ENCODE measurements at places on chromosomes 12 and 14.

- no peak for DNase-seq
These were observed 10.0 kb upstream of the CLEC7A start for GRCh38 chr12:10140001-10140400.

- no peak for DNase-seq
These were observed 5.5 kb downstream of the RAN start for GRCh38 chr12:130877333-130877732.

GRCh38 chr12:53219292-53219955 lies 12.4 kb upstream of the ITGB7 start:
- DNase-seq: no peak

DNA sequence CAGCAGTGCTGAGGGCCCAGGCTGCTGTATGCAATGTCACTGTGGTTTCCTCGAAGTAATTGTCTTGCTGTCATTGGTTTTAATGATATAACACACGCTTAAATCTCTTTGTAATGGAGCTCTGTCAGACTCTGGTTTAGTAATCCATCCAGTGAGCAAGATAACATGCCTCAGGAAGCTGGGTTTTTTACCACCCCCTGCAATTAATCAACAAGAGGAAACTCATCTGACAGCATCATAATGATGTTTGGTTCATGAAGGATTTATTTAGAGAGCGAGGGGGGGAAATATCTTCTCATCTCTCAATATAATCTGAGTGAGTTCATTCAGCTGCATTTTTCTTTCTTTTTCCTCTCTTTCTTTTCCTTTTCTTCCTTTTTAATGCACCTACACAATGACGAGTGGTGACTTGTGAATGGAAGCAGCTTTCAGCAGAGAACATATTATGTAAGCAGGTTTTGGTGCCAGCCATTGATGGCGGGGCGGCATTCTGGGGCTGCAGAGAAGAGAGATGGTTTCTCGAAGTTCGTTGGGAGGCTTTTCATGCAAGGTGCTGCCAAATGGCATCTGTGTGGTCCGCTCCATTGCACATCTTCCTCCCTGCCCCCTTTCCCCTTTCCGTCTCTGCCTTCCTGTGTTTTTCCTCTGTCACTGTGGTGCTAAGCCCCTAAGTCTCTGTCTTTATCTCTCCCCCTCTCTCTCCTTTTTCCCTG lies 6.7 kb downstream of the RPH3A start:
- no peak for DNase-seq

- no peak for DNase-seq
These were observed 6.9 kb upstream of the CLEC4E start for GRCh38 chr12:8547645-8548044.

DNA sequence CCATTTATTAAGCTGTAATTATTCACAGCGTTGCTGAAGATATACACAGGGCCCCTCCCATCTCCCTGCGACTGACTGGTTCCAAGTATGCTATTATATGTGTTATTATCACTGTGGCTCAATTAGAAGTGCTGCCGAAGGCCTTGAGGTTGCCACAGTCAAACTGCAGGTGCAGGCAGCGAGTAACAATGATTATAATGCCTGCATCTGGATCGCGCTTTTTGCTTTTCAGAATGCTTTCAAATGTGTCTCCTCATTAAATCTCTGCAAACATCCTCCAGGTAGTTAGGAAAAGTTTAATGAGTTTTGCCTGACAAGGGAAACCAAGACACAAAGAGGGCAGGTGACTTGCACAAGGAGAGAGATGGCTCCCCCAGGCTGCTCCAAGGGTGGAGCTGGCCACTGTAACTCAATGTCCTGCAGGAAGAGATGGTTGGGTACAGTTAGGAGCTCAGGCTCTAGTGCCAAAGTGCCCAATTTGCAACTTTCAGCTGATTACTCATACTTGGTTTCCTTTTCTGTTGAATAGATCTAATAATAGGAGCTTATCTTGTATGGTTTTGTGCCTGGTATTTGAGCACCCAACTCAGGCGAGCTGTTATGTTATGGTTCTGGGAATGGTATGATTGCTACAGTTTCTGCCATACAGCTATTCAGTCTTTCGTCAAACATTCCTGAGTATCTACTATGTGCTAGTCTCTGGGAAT lies 1.7 kb upstream of the SYNE3 start:
- no peak for DNase-seq

- DNase-seq: no peak
These were observed 25.9 kb downstream of the PKP2 start for GRCh38 chr12:32870716-32871115.

- DNase-seq: no peak
These were observed 155.0 kb upstream of the C14orf180 start for GRCh38 chr14:104424406-104425072.

- DNase-seq: no peak
These were observed at the start of gene LGALS3 for GRCh38 chr14:55129086-55129427. TSS of gene LGALS3 (plus strand) at chr14:55129252. CDS start at chr14:55137374, 8,122 bp downstream.

GRCh38 chr14:77148510-77149231 lies 7.1 kb upstream of the ZDHHC22 start:
- no peak for DNase-seq

DNA sequence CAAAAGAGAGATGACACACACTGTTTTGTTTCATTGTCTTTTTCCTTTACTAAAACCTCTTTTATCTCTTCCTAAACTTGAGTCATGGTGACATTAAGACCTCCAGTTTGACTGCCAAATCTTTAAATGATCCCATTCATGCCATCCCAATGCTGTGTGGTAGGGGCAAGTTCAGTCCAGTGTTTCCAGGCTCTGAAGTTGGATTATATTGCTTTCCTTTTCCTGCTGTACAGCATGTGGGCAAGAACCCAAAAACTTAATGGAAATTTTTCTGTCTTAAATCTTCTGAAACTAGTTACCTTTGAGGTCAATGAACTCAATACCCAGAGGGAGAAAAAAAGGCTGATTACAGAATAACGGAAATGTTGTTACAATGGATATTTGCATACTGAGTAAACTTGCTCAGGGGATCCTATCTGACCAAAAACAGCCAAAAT lies 187.1 kb upstream of the FAR2 start:
- DNase-seq: no peak

GRCh38 chr12:2034633-2035430 lies 18.0 kb upstream of the CACNA1C start:
- no peak for DNase-seq

- no peak for DNase-seq
These were observed 55.8 kb downstream of the GALNT4 start for GRCh38 chr12:89468648-89469326.

DNA sequence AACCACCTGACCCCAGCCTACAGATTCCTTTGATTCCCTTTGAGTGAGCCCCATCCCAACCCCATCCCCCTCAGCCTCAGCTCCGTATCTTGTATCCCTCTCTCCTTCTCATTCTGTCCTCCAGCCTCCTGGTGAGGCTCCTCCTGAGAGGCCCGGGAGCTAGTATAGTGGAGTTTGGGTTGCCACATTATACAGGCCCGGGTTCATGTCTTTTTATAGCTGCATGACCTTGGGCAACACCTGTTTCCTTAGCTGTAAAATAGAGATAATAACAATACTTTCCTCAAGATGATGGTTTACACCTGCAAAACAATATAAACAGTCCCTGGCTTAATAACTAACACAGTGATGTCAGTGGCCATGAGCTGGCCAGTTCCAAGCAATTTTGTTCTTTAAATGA lies 89.8 kb downstream of the STAB2 start:
- DNase-seq: no peak

DNA sequence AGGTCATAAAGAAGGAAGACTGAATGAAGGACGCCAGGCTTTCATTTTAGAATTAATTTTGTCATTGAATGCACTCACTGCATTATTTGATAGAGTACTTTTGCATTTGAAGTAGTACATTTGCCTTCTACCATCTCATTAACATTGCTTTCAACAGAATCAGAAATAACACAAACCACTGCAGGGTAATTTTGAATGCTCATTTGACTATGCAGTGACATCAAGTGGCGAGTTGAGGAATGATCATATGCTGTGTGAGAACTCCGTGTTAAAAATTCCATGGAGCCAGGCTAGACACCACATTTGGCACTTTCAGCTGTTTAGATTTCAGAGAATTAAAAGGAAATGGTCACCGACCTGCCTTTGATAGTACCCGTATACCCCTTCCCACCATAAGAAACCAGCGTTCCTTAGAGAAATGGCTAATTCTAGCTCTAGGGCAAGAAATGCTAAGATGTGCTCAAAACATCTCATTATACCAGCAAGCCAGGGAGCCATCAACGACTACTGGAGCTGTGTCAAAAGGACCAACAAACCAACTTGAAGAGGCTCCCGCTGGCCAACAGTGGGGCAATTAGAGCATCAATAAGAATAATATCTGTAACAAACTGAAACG lies 16.5 kb downstream of the HEBP1 start:
- DNase-seq: no peak

GRCh38 chr14:89331398-89331797 lies 85.6 kb downstream of the FOXN3 start:
- no peak for DNase-seq

DNA sequence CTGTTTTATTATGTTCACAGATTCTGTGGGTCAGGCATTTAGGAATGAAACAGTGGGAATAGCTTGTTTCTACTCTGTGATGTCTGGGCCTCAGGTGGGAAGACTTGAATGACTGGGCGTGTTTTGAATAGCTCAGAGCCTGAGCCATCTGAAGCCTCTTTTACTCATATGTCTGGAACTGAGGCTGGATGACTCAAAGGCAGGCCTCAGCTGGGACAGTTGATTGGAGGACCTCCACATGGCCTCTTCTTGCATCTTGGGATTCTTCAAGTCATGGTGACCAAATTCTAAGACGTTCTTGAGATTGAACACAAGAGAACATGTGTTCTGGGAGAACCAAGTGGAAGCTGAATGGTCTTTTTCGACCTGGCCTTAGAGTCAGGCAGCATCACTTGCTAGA lies 45.8 kb upstream of the TBX3 start:
- DNase-seq: no peak

GRCh38 chr14:65357113-65357512 lies 55.4 kb upstream of the FUT8 start:
- DNase-seq: no peak

GRCh38 chr12:88958153-88958552 lies 377.9 kb upstream of the KITLG start:
- DNase-seq: no peak

- DNase-seq: no peak
These were observed 94.7 kb downstream of the GALC start for GRCh38 chr14:87898301-87898700.

GRCh38 chr14:52447236-52447635 lies 105.1 kb downstream of the TXNDC16 start:
- no peak for DNase-seq

DNA sequence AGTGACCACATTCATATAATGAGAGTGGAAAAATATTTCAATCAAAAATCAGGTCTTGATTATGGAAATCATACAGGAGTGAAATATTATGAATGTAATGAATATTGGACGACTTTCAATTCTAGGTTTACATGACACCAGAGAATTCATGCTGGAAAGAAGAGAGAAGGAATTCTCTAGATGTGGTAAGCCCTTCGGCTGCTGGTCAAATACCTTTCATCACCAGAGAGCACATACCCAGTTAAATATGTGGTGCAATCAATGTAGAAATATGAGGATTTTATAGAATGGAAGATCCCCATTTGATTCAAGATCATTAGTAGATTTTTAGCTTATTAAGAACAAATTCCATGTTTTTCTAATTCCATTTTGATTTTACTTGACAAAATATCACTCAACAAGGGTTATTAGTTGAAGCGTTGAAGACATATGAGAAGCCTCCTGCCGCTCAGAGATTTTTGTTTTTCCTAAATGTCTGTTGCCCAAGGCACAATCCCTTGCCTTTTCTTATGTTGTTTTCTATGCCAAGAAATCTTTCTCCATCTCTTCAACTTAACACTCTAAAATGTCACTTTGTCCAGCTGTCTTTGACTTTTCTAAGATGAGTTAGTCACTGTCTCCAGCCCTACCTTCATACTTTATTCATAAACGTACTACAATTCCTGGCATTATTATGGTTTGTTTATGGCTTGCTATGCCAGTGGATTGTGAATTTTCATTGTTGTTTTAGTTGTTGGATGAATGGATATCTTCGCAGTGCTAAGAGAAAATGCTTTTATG lies 72.8 kb upstream of the ZDHHC17 start:
- no peak for DNase-seq

- no peak for DNase-seq
These were observed 2.0 kb downstream of the WNT5B start for GRCh38 chr12:1630827-1631591.

GRCh38 chr14:33967138-33967537 lies 16.3 kb upstream of the EGLN3 start:
- no peak for DNase-seq

DNA sequence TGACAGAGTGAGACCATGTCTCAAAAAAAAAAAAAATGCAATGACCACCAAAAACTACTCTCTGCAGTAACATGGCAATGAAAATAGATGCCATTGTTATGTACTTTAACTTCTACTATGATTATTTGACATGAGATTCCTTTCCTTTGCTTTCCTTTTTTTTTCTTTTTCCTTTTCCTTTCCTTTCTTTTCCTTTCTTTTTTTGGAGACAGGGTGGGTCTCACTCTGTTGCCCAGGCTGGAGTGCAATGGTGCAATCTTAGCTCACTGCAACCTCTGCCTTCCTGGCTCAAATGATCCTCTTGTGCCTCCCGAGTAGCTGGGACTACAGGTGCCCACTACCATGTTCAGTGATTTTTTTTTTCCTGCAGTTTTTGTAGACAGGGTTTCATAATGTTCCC lies 24.9 kb upstream of the ETFBKMT start:
- no peak for DNase-seq

GRCh38 chr14:68667313-68667791 lies 125.5 kb downstream of the ZFP36L1 start:
- DNase-seq: no peak

- no peak for DNase-seq
These were observed 13.5 kb downstream of the WNK1 start for GRCh38 chr12:765840-766239.

GRCh38 chr14:71327691-71328090 lies 420.4 kb downstream of the PCNX1 start:
- no peak for DNase-seq

DNA sequence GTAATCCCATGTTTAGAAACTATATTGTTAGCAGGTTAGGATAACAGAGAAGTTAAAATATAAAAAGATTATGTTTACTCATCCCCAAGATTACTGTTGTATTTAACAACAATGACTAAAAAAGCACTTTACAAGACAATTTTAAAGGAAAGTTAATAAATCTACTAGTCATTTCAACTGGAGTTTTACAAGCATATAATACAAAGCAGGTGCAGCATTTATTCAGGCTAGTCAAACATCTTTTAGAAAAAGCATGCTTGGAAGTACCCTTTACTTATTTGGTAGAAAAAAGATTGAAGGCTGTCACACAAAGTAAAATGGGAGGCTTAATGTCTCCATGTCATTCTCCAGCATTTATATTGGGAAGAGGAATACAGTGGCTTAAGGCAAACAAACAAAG lies 80.6 kb downstream of the HEATR5A start:
- DNase-seq: no peak

DNA sequence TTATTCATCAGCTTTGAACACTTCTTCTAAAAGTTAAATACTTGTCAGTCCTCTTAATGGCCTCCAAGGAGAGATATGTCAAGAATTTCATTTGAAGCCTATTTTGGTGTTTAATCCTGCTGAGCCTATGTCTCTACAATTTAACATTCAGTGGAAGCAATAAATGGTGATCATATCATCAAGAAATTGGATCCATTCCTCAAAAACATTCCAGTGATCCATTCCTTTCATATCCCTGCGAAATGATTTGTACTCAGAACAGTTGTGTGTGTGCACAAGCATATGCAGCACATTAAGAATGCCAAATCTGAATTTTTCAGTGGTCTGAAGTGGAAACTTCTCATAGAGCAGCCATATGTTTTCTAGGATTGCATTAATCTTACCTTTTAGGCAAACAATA lies 373.7 kb upstream of the SYT1 start:
- DNase-seq: no peak
